ENCODE measurements at places on chromosomes 6 and 20.
A peak's percentile ranks its signal among the peaks of the same experiment; 100 is the strongest.

DNA sequence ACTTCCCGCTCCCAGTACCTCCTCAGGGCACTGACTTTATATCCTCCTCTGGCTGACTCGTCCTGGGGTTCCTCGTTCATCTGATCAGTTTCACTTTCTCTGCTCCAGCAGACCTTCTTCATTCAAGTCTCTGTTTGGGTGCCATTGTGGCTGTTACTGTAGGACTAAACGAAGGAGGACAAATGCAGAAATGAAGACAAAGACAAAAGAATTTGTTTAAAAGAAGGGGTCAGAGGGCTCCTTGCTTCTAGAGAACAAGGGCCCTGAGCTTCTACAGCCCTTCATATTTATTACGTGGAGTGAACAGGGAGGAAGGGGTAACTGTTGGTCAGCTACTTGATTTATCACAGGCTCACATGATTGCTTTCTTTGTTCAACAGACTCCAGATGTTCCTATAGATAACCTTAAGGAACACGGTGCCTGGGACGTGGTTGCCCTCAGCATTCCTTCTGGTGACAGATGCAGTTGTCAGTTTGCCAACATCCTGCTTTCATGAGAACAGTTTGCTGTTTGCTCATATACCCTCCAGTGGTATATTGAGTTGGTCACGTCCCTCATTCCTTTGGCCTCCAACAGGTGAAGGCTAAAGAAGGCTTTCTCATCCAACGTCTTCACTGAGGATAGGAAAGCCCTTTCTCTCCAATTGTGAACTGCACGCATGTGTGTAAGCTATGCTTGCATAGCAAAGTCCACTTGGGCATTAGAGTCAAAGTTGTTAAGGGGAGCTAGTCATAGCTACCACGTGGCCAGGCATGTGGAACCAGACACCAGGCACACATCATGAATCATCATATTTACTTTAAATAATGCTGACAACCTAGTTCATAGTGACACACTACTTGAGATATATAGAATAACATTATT lies 69.1 kb upstream of the BTN3A2 start:
- DNase-seq: no peak

GRCh38 chr20:19850198-19850533 lies 92.1 kb downstream of the RIN2 start:
- DNase-seq: no peak

- no peak for DNase-seq
Observed at GRCh38 chr6:2818593-2818992, 23.1 kb downstream of the SERPINB1 start.

- DNase-seq: peak; percentile 40
Observed at GRCh38 chr6:149831308-149831820, 32.8 kb downstream of the LRP11 start.

GRCh38 chr6:84798257-84798656 lies 33.9 kb upstream of the TBX18 start:
- DNase-seq: no peak

- DNase-seq: no peak
Observed at GRCh38 chr20:58627212-58628072, 23.6 kb upstream of the STX16 start.

GRCh38 chr6:33116417-33116816 lies 40.6 kb downstream of the HLA-DPB1 start:
- DNase-seq: no peak

DNA sequence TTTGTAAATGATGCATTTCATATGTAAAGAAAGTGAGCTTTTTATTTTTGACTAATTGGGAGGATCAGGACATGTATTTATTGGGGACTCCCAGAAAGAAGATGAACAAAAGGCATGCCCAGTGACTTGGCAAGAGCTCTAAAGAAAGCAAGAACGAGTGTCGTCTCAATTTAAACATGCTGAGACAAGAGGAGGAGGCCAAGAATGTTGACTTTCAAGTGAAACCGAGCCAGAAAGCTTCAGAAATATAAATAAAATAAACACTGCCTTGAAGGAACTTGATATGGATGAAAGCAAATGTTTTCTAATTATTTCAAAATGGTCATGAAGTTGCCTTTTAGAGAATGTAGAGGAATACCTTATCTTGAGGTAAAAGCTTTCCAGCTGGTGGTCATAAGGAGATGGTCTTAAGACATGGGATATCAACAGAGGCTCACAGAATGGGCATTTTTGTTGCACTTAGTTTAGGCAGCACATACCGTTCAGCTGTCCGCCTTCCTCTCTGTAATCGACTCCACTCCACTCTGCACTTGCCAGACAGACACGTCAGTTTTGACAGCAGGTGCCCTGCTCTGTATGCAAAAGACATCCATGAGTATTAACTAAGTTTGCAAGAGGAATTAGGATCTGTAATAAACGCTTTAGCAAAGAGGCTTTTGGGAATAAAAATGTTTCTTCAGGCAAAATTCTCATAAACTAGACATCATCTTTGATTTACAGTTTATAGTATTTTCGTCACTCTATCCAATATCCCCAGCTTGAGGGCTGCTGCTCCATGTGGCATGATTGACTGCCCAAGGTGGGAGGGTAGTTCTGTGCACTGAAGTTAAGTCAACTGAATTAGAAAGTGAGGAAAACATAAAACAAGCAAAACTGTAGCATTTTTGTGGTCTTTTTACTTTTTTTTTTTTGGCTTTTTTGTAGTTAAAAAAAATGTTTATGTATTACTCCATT lies 613.1 kb downstream of the PKHD1 start:
- DNase-seq: no peak

GRCh38 chr20:9236458-9236857 lies 167.6 kb downstream of the PLCB4 start:
- DNase-seq: no peak

DNA sequence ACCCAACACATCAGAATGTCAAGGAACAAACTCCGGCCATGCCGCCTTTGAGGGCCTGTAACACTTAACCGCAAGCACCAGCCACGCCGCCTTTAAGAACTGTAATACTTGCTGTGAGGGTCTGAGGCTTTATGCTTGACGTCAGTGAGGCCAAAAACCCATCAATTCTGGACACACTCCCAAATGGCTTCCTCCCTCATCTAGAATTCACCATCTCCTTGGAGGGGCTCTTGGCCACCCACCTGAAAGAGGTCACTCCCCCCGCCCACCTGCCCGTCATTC lies 10.4 kb upstream of the PXDC1 start:
- DNase-seq: no peak

GRCh38 chr6:138546733-138547185 lies 47.5 kb upstream of the NHSL1 start:
- DNase-seq: no peak

Data from breast epithelium (tissue), 4 donors.